ENCODE measurements at places on chromosomes 11 and 22.

DNA sequence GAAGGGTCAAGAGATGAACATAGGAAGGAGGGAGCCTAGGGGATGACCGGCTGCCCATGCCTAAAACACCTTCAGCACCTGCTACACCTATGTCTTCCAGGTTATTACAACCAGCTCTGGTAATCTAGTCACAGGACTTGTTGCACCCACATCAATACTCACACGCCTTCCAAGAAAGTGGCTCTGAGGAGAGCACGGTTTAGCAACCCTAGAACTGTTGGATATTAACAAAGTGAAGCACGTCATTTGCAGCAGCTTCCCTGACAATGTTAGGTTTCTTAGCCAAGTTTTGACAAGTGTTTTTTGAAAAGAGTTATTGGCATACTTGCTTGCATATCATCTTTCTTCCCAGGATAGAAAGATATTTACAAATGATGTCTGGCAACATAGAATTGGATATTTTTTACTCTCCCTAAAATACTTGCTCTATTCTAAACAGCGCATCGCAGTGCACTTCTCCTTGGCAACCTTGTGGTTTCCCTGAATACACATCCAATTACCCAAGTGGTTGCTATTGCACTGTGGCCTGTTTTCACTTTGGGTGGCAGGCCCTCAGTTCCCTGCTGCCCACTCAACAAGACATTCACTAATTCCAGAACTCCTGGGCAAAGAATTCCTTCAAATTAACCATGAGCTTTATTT lies 94.3 kb upstream of the ARHGAP42 start:
- DNase-seq = no peak

DNA sequence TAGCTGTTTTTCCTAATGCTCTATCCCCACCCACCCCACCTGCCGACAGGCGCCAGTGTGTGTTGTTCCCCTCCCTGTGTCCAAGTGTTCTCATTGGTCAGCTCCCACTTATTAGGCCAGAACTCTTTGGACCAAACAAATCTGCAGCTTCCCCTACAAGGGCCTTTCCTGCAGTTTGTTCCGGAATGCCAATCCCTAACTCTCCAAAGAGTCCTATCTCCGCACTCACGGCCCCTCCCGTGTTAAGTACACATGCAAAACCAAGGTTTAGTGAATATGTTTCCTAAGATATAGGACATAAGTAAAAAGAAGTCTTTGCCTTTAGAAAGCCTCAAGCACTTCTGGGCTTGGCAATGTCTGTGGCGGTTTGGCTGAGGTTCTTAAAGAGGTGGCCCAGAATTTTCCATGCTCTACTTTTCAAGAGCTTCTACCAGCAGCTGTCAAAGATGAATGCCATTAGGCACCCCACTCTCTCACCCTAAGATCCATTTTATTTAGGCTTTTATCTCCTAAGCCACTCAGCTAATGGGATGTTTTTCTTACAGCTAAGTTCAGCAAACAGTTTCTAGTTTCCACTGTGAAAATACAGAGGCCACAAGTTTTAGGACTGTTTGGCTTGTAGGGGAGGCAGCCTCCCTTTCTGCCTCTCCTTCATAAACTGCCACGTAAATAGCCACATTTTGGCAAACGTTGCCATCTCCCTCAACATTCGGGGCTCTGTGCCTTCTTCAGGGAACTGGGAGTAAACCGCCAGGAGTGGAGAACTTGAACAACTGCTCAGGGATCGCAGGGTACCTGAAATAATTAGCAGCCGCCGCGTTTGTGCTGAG lies 1.6 kb downstream of the CD59 start:
- no peak for DNase-seq

DNA sequence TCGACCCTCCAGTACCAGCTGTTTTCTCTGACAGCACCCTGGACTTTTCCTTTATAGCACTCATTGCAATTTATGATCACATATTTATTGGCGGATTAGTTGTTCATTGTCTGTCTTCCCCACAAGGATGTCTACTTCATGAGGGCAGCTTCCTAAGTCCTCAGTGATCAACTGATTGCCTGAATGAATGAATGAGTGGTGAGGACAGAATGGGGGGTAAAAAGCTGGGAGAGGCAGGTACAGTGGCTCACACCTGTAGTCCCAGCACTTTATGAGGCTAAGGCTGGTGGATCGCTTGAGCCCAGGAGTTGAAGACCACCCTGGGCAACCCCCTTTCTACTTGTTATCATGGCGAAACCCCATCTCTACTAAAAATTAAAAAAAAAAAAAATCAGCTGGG lies 11.1 kb upstream of the SOX10 start:
- no peak for DNase-seq

DNA sequence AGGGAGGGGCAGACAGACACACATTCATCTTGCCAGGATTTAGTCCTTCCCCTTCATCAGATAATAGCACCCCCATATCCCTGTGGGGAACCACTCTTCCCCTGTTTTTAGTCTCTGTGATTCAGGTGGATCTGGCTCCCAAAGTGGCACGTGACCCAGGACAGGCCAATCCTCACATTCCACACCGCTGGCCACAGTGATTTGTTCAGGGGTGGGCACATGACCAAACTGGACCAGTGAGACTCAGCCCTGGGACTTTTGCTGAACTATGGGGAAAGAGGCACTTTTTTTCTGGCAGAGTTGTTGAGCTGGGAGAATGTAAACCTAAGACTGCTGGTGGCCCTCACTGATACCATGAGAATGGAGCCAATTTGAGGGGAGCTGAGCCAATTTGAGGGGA lies 19.1 kb upstream of the KCNJ11 start:
- no peak for DNase-seq

GRCh38 chr11:12598330-12599256 lies 75.6 kb upstream of the TEAD1 start:
- no peak for DNase-seq

- no peak for DNase-seq
Measured at GRCh38 chr11:124052966-124053365, 11.8 kb upstream of the OR10G7 start.
